Panc1 (cell line): ENCODE measurements at places on chromosomes 5 and 9.

GRCh38 chr5:40479939-40480338 lies 199.8 kb upstream of the PTGER4 start:
- no peak for DNase-seq

GRCh38 chr9:104287253-104287878 lies 193.3 kb downstream of the SMC2 start:
- no peak for DNase-seq

GRCh38 chr9:136851941-136852663 lies at the start of gene MAMDC4:
TSS of gene MAMDC4 (plus strand) at chr9:136852346. CDS start at chr9:136852417, 71 bp downstream.
- no peak for DNase-seq

- no peak for DNase-seq
Observed at GRCh38 chr5:19044311-19044710, 943.7 kb downstream of the CDH18 start.

DNA sequence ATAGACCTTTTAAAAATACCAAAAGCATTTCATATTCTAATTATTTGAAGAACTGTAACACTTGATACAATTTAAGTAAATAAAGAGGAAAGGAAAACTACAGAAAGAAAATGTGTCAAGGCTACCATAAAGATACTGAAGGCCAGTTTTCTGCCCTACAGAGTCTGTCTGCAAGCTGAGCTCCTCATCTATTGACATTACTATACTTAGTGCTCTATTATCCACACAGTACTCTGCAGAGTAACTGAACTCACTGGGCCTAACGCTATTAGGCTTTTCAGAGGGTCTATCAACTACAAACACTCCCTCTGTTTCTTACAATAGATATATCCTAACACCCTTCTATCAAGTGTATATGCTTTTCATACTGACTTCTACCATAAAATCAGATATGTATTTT lies 57.1 kb upstream of the SUSD1 start:
- DNase-seq: no peak

DNA sequence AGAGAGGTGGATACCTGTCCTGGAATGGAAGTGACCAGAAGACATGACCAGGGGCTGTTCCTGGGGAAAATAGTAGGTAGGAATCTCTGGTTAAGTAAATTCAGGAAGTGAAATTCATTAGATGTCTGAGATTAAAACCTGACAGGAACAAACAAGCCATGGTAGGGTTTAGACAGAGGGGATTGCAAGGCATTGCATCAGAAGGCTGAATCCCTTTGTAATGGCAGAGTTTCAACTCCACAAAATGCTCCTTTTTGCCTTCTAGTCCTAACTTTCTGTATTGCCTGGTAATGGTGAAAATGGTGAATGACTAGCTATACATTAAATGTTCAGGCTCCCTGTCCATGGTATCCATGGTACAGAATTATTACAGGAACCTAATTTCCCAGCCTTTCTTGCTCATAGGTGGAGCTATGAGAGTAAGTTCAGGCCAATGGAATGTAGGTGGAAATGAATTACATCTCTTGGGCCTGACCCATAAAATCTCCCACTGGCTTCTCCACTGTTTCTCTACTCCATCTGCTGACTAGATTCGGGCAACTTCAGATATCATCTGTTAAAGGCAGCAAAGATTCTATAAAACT lies 113.4 kb upstream of the CNTLN start:
- no peak for DNase-seq

GRCh38 chr9:110427497-110428104 lies 89.9 kb upstream of the TXNDC8 start:
- DNase-seq: peak; percentile 5

DNA sequence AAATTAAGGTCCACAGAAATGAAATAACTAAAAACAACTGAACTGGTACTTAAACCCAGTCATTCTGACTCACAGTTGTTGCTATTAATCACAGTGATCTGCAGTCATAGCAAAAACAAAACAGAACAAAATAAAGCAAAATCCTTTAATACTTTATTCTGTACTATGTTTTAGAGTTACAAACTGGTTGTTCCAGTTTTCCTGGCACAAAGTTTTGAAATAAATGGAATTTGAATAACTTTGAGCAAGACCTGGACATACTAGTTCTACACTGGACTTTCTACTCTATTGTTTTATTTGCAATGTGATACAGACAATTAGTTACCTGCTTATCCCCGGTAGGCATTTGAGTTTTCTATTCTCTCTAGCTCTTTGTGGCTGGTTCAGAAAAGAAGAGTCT lies 147.9 kb downstream of the DMRT2 start:
- DNase-seq: no peak

DNA sequence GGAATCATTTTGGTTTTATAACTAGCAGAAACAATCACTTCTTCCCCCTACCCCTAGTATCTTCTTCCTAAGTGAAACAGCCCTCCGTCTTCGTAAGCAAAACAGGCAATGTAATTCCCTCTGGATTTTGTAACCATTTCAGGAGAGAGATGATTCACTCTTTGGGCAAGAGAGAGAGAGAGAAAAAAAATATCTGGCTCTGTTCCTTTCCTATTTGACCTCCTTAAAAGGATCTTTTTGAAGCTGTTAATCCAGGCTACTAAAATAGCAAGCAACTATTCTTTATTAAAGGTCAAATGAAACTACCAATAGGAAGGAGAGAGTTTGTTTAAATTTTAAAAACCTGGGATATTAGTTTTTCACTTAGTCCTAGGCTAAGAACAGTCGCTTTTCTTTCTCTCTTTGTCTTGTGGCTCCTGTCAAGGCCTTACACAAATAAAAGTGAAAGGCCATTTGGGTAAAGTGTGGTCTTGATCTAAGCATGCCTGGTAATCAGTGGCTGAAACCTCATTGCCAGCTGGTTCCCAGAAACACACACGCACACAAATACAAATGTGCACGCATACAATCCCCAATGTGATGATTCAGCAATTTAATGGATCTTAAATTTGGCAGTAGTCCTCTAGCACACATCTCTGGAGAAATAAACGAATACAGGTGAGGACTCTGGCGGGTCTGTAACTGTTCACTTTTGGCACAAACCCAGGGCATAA lies 70.2 kb downstream of the PRUNE2 start:
- no peak for DNase-seq

- DNase-seq: no peak
Observed at GRCh38 chr5:139390639-139391569, 1.2 kb upstream of the MZB1 start.

DNA sequence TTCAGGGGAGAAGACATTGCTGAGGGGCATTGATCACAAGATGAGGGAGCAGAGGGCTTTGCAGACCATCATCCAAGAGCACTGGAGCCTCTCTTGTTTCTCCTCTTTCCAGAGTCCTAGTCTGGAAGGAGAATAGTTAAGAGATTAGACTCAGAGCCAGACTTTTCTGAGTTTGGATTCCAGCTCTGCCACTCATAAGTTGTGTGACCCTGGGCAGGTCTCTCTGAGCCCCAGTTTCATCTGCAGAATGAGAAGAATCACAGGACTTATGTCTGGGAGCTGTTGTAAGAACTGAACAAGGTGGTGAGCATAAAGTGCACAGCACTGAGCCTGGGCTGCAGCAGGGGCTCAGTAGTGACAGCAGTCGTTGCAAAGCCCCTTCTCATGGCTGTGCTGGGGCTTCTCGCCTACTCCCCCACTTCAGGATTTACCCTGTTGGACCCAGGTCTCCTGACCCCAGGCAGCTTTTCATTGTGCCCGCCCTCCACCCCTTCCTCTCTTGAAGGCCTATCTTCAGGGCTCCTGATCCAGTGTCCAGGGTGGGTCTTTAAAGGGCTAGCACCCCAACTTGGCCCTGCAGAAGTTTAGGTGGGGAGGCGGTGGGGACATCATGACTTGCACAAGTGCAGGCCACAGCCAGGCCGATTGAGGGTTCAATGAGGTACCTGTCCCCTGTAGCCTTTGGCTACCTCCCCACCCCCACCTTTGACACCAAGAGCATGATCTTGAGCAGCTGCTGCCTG lies 1.5 kb downstream of the SYNPO start:
- no peak for DNase-seq

GRCh38 chr9:117136461-117136860 lies 278.4 kb downstream of the ASTN2 start:
- DNase-seq: no peak

- no peak for DNase-seq
Observed at GRCh38 chr5:43313854-43314457, 744 bp upstream of the HMGCS1 start.

GRCh38 chr5:68000805-68001204 lies 214.8 kb upstream of the PIK3R1 start:
- no peak for DNase-seq

- no peak for DNase-seq
Observed at GRCh38 chr5:74174366-74174765, 466.2 kb downstream of the ENC1 start.

GRCh38 chr5:61504143-61504770 lies 172.2 kb downstream of the ZSWIM6 start:
- DNase-seq: no peak

DNA sequence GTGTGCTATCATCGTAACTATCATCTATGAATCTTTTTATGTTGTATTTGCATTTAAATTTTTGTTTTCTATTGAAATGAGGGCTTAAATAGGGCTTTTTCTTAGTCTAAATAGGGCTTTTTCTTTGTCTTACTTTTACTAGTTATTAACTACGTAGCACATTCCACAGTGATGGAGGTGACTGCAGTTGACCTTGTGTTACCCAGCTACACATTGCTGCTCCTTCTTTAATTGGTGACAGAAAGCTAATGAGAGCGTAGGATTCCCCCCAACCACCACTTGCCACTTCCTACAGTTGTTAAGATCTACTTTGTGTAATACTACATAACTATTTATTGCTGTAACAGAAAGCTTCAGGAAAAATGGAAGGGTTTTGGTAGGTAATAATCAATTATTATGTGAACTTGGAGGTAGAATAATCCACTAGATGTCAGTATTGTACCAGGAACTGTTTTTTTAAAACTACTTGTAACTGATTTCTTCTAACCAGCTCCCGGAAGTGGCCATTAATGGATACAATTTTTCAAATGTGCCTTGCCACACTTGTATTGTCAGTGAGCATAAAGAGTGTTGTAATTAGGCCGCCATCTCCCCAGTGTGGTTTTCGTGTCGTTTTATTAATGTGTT lies 18.0 kb downstream of the MTRR start:
- DNase-seq: no peak

GRCh38 chr5:127565586-127566270 lies 48.3 kb downstream of the PRRC1 start:
- no peak for DNase-seq

GRCh38 chr9:109297899-109298298 lies 23.0 kb downstream of the EPB41L4B start:
- no peak for DNase-seq

DNA sequence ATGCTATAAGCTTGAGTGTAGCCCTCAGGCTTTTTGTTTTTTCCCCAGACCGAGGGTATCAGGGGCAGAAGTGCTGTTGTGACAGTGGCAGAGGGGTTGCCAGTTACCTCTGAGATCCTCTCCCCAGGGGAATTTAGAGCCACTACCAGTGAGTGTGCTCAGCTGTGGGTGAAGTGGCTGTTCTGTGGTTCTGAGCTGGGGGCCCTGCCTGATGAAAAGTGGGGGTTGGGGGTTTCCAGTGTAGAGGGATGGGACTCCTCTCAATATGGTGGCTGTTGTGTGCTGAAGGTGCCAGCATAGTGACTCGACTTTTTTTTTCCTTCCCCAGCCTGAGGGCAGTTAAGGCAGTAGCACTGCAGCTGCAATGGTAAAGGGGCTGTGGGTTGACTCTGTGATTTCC lies 506.7 kb downstream of the TMEM232 start:
- DNase-seq: no peak

- no peak for DNase-seq
Observed at GRCh38 chr5:109836280-109836679, 146.6 kb downstream of the MAN2A1 start.

- no peak for DNase-seq
Observed at GRCh38 chr5:143770450-143770849, 41.5 kb upstream of the HMHB1 start.

DNA sequence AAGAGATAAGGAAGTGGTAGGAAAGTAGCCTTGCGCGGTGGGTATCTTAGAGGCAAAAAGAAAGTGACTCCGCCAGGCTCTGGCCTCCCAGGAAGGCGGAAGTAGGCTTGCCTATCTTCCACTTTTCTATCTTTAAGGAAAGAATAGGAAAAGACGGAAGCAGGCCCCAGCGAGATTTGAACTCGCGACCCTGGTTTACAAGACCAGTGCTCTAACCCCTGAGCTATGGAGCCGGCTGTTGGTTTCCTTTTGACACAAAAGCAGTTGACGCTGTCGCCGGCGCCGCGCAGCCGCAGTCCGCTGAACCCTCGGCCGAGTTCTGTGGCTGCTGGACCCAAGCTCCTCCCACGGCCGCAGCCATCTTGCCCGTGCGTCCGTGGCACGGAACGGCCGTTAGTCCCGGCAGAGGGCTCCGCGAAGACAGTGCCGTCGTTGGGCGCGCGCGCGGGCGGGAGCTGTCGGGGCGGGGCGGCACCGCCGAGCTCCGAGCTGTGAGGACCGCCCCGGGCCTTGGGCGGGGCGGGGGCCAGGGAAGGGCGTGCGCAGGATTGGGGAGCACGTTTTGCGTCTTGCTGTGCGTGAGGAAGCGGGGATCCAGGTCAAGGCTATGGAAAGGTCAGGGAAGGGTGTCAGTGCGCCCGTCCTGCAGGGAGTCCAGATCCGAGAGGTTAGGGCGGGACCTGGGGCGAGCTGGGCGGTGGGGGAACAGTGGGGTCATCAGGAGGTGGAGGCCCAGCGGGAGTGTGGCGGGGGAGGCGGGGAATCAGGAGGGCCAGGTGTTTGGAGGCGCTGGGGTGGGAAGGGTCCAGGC lies 13.3 kb downstream of the TRIM7 start:
- no peak for DNase-seq

DNA sequence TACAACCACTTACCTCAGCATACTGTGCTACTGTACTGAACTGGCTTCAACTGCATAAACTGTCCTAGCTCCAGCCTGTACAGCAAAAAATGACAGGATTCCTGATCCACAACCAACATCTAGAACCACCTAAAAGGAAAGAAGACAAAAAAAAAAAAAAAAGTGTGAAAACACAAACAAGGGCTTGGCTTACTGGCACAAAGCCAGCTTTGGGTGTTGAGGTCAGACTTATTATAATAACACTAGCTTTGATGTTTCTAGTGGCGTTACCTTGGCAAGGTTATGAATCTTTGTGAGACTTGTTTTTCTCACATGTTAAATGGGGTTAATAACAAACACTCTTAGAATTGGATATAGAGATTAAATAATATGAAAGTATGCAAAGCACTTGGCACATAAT lies 148.5 kb upstream of the PUM3 start:
- DNase-seq: no peak

- DNase-seq: peak; percentile 64
Observed at GRCh38 chr5:140547508-140548299, at the start of gene EIF4EBP3. TSS of gene EIF4EBP3 (plus strand) at chr5:140547662. CDS start at chr5:140547738, 76 bp downstream.

- DNase-seq: no peak
Observed at GRCh38 chr9:114207034-114207810, 51.9 kb downstream of the COL27A1 start.

DNA sequence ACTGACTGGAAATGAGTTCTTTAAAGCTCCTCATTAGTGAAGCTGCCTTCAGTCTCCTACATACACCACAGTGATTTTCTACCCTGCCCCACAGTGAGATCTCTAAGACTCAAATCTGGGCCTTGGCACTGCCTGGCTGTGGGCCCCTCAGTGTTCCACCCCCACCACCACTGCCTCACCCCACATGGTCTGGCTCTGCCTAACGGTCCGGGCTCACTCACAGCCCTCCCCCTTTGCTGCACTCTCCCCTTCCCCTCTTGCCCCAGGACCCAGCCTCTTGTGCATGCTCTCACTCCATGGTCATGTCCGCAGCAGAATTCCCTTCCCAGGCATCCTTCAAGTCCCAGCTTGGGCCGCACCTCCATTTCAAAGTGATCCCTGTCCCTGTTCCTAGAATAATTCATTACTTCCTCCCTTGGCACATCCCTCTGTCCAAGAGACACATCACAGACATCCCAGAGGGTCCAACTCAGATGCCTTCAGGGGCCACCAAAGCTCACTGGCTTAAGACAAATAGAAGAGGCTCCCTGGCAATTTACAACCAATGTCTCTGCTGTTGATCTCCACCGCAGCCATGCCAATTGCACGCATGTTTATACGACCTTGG lies 56.7 kb downstream of the HRH2 start:
- no peak for DNase-seq
